Left cardiac atrium (tissue), 4 donors: ENCODE measurements at places on chromosomes 11 and 22. TPM values are rescaled to one million over a fixed set of nuclear protein-coding genes. Genes with fewer than 3 reads are reported as not detected.

DNA sequence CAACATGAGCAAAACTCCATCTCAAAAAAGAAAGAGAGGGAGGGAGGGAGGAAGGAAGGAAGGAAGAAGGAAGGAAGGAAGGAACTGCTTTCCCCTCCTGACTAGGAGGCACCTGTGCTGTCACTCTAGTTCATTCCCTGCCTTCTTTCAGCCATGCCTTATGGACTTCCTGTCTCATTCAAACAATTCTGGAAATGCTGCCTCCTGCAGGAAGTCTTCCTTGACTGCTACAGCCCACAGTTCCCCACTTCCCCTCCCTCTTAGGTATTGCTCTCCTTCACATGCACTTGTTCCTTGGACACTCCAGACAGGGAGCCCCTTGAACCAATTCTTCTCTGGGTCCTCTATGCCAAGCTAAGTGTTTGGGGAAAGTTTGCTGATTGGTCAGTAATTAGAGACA lies 31.6 kb upstream of the WNT11 start:
- no peak for DNase-seq

DNA sequence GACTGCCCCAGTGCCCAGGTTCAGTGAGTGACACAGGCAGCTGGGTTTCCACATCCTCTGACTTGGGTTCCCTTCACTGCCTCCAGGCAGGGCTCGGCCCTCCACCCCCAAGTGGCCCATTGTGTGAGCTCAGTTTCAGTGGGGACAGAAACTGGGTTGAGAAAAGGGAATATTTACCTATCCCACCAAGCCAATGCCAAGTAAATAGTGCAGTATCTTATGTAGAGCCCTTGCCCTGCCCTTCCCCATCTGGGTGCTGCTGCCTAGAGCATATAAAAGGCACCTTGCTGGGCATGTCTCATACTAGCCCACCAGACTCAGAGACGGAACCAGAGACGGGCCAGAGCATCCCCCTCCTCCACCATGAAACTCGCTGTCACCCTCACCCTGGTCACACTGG lies at the start of gene SCGB1A1:
SCGB1A1 (plus strand) TSS at position 301 of the 400 bp plus-strand sequence; CDS start at position 364, 63 bp downstream.
- DNase-seq = no peak

DNA sequence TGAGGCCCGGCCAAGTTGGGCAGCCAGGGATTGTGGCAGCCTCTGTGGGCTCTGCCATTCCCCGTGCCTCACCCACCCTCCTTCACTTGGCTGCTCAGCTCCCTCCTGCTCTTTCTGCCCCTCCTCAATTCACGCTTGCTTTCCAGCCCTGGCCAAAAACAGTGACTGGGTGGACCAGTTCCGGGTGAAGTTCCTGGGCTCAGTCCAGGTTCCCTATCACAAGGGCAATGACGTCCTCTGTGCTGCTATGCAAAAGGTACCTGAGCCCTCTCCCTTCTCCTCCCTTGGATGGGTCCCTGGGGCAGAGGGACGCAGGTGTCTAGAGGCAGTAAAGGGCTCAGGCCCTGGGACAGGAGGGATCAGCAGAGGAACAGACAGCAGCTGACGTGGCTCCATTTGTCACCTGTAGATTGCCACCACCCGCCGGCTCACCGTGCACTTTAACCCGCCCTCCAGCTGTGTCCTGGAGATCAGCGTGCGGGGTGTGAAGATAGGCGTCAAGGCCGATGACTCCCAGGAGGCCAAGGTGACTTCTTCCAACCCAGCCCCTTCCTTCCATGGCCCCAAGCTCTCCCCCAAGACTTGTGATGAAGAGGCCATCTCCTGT lies 2.7 kb downstream of the FREY1 start:
- DNase-seq = no peak

- no peak for DNase-seq
Measured at GRCh38 chr11:78318321-78319114, 99.1 kb downstream of the GAB2 start.

- no peak for DNase-seq
Measured at GRCh38 chr11:57124505-57124904, 57.2 kb upstream of the LRRC55 start.

DNA sequence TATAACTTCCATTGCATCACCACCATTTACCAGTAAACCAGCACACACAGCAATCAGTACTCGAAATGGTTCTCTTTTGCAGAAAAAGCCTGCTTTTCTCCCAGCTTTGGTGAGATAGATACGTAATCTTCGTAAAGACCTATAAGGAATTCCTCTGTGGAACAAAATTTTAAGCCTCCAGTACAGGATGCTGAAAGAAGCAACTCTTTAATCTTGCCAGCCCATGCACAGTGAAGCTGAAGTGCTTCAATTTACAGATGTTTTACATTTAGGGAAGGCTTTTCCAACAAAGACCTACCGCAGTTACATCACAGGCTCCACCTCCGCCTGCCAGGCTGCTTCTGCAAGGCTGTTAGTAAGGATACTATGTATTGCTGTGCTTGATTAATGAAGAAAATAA lies 1.9 kb downstream of the ELMOD1 start:
- DNase-seq = no peak

GRCh38 chr11:94127638-94128037 lies 1.0 kb upstream of the PANX1 start:
- DNase-seq = no peak

- no peak for DNase-seq
Measured at GRCh38 chr11:76627606-76628005, 42.9 kb downstream of the LRRC32 start.

DNA sequence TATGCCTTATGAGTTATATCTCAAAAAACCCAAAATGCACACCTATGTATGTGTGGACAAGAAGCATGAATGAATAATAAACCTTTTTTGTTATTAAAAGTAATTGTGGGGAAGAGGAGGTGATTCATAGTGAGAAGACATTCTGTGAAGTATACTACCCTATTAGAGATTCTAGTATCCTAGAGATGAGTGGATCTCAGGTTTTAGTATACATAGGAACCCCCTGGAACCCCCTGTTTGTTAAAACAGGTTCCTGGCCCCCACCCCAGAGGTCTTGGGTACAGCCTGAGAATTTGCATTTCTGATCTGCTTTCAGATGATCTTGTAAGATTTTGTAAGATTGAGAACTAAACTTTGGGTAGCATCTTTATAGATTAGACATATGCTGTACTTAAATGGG lies 17.5 kb downstream of the NUCB2 start:
- no peak for DNase-seq

GRCh38 chr11:93524173-93524536 lies 19.0 kb downstream of the SMCO4 start:
- no peak for DNase-seq

GRCh38 chr22:41681616-41682015 lies 7.1 kb downstream of the SNU13 start:
- no peak for DNase-seq

- DNase-seq = no peak
Measured at GRCh38 chr11:85626496-85626895, 648 bp downstream of the DLG2 start.

DNA sequence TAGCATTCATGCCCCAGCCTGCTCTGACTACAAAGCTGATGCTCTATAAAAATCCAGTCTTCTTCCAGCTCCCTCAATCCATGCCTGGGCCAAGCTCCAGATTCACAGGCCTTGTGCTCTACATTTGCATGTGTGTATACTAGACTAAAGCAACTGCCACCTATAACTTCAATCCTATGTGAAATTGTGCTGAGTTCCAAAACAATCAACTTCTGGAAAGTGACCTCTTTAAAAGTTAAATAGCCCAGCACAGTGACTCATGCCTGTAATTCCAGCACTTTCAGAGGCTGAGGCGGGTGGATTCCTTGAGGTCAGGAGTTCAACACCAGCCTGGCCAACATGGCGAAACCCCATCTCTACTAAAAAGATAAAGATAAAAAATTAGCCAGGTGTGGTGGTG lies 114.3 kb upstream of the ZC3H12C start:
- no peak for DNase-seq

DNA sequence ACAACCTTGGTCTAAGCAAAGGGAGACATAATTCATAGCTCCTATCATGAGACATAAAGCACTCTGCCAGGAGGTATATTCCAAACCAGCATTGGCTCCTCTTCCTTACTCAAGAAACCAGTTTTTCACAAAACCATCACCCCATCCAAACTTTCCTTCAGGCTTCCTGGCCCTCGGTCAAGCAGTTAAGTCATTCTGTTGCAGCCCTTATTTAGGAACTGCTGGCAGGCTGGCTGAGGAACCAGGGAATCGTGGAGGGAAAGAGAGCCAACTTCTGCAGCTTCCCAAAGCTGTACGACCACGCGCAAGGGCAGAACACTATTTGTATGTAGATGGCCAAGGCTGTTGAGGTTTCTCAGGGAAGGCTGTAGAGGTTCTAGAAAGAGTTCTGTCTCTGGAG lies 680 bp downstream of the IFT46 start:
- peak; percentile 54 for DNase-seq

- DNase-seq = no peak
Measured at GRCh38 chr22:27022896-27023361, 365.5 kb downstream of the MIAT start.

DNA sequence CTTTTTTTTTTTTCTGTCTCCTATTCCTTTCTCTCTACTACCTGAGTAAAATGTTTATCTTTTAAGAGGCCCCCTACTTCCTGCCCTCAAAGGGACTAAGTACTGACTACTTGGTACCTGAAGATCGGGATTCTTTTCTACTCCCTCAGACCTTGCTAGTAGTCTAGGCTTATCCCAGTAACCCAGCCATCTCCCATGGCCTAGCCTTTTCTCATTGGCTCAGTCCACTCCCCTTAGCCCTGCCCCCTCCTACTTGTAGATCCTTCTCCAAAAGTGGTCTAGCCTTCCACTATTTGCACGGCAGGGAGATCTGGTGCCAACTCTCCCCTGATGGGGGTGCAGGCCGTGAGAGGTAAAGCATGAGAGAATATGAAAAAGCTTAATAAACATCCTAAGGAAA lies 133.7 kb downstream of the RCN1 start:
- DNase-seq = no peak

DNA sequence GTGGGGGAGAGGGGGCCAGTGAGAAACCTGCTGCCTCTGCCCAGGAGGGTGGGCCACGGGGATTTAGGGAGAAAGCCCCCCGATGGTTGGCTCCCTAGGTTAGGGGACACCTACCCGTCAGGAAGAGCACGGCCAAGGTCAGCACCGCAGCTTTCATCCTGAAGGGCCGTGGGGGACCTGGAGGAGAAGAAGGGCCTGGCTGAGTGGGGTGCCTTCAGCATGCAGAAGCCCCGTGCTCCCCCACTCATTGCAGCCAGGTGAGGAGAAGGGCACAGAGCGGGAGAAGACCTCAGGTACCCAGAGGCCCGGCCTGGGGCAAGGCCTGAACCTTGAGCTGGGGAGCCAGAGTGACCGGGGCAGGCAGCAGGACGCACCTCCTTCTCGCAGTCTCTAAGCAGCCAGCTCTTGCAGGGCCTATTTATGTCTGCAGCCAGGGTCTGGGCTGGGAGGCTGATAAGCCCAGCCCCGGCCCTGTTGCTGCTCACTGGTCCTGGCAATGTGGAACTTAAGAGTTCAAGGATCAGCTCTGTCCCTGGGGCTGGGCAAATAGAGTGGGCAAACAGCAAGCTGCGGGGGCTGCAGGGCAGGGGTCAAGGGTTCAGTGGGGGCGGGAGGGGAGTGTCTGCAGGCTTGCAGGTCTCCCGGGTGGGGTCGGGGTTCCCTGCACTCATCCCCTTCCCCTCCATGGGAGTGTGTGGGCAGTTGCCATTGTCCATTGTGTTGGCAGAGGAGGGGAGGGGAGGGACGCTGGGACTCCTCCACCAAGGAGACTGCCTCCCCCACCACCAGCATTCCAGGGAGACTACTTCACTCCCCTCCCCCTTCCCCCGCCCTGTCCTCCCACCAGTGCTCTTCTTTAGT lies at the start of gene APOA1:
APOA1 (minus strand) TSS at position 392 of the 861 bp plus-strand sequence; CDS start at position 157, 235 bp downstream.
- DNase-seq = no peak

DNA sequence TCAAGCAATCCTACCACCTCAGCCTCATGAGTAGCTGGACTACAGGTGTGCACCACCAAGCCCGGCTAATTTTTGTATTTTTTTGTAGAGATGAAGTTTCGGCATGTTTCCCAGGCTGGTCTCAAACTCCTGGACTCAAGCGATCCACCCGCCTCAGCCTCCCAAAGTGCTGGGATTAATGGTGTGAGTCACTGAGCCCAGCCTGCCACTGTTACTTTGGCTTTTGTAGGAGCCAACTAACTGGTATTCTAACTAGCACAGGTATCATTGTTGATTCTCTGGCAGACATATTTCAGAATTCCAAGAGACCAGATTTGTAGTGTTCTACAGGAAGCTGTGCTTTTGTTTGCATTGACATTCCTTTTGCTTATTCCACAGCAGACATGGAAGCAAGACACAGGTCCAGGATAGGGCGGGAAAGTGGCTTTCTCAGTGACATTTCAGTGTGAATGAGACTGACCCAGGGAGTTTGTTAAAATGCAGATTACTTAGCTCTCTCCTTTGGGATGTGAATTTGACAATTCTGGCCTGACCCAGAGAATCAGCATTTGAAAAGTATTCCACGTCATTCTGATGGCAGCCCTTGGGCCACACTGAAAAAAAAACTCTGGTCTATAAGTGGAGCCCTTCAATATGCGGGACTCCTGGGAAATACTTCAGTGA lies 52.2 kb upstream of the PAX6 start:
- no peak for DNase-seq

GRCh38 chr11:76803811-76804600 lies 20.9 kb downstream of the TSKU start:
- DNase-seq = no peak

DNA sequence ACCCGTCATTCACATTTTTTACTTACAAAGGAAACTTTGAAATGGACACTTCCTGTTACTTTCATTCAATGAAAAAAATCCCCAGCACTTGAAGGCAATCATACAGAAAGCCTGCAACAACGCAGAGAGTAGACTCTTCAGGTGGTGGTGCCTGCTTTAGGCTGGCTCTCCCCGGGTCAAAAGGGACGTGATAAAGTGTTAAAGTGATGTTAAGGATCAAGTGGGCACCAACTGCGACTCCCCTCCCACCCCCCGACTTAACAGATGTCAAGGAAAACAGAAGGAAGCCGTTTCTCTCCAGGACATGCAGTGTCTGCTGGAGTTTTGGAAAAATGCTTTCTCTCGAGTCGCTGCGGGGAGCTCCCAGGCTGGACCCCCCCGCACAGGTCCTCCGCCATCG lies 414 bp upstream of the PNPLA3 start:
- no peak for DNase-seq

DNA sequence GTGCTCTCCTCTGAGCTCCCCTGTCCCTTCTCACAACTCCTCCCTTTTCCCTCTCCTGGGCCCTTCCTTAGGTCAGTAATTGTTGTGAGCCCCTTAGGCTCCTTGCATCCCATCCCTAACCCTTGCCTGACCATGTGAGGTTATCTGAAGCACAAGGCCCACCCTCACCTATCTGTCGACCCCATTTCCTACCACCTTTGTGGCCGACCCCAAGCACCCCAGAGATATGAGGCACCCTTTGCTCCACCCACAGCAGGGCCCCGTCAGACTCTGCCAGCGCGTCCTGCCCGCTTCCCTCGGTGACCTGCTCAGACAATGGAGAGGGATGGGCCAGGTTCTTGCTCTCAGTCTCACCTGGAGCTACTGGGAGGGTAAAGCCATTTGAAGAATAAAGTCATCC lies 1.3 kb downstream of the GNG3 start:
- no peak for DNase-seq

The SNX32 gene
- not detected for total RNA-seq

The SCARF2 gene
- 8.3 TPM for total RNA-seq

The LMO2 gene
- 15.8 TPM for total RNA-seq

The TH gene
- not detected for total RNA-seq

The GAS2 gene
- 7.3 TPM for total RNA-seq

The CNGA4 gene
- total RNA-seq = not detected

The OR6A2 gene
- total RNA-seq = not detected

The NEFH gene
- 0.31 TPM for total RNA-seq

The ALKBH8 gene
- total RNA-seq = 6.5 TPM

The INS gene
- total RNA-seq = not detected

The PLA2G3 gene
- not detected for total RNA-seq

The KRTAP5-9 gene
- not detected for total RNA-seq
